ENCODE measurements at places on chromosomes 2 and 18. TPM values are rescaled to one million over a fixed set of nuclear protein-coding genes. Genes with fewer than 3 reads are reported as not detected.

- H3K27ac ChIP-seq: no peak overlapping the region
- peaks cover 14% of the 10 kb centered on the region for H3K4me1 ChIP-seq
- no peak overlapping the region for H3K4me3 ChIP-seq
- no peaks in the 10 kb centered on the region for H3K36me3 ChIP-seq
- no peaks in the 10 kb centered on the region for H3K27me3 ChIP-seq
Measured at GRCh38 chr2:25561136-25561850, 112.1 kb downstream of the DTNB start.

- no peaks in the 10 kb centered on the region for H3K27me3 ChIP-seq
- H3K4me1 ChIP-seq: no peaks in the 10 kb centered on the region
- DNase-seq: no peak
- H3K4me3 ChIP-seq: no peak overlapping the region
- no peaks in the 10 kb centered on the region for H3K36me3 ChIP-seq
Measured at GRCh38 chr2:56128235-56128634, 55.6 kb upstream of the CCDC85A start.

GRCh38 chr2:42721898-42722297 lies 42.0 kb downstream of the OXER1 start:
- H3K27me3 ChIP-seq: no peaks in the 10 kb centered on the region
- no peaks in the 10 kb centered on the region for H3K4me1 ChIP-seq
- no peak overlapping the region for H3K4me3 ChIP-seq
- DNase-seq: no peak
- no peaks in the 10 kb centered on the region for H3K36me3 ChIP-seq

GRCh38 chr2:240128608-240129145 lies 7.4 kb downstream of the COPS9 start:
- H3K36me3 ChIP-seq: peaks cover 16% of the 10 kb centered on the region
- H3K27me3 ChIP-seq: no peaks in the 10 kb centered on the region
- H3K4me3 ChIP-seq: no peak overlapping the region
- H3K4me1 ChIP-seq: no peaks in the 10 kb centered on the region

PAX3 gene
- polyA plus RNA-seq: not detected

RIT2 gene
- not detected for polyA plus RNA-seq

B4GALT6 gene
- 0.18 TPM for polyA plus RNA-seq

NDC80 gene
- polyA plus RNA-seq: 5.4 TPM

GAL3ST2 gene
- not detected for polyA plus RNA-seq
